ENCODE measurements at places on chromosomes 3 and 15.

- DNase-seq = no peak
Observed at GRCh38 chr3:57029924-57030323, 30.5 kb upstream of the SPATA12 start.

DNA sequence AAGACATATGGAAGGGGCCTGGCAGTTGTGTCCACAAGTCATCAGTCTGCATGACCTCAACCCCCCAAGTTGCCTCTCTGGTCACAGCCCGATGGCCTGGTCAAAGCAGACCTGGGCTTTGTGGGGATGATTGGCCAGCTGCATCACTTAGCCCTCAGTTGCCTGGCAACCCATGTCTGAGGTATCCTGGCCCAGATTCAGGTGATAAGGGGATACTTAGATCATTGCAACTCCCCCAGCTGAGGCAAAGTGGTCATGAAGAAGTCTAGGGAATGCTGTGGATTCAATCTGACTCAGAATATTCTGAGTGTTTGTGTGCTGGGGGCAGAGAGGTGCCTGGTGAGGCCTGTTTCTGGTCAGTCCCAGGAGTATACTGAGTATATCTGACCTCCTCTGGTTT lies 5.0 kb downstream of the GPR156 start:
- DNase-seq = no peak

DNA sequence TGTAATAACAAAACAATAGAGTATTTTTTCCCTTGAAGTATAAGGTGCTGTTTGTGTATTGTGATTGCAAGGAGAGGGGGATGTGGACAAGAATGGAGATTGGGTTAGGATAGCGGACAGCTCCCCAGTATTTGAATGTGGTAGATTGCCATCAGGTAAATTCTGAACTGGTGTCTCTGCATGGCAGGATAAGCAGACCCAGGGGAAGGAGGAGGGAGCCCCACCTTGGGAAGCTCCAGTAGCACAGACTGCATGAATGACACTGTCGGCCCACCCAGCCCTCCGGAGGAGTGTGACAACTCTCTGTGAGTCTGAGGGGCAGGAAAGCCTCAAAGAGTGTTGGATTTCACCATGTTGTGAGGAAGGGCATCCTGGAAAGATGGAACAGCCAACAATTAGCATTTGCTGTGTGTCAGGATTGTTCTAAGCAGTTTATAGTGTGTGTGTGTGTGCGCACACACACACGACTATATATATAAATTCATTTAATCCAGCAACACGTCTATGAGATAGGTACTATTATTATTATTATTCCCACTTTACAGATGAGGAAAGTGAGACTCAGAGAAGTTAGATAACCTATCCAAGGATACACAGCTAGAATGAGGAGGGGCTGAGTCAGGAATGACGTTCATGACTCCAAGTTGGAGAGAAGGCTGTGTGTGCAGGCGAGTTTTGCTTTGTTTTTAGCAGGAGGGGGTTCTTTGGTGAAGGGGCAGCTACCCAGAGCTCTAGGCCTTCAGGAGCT lies 63.4 kb upstream of the LCTL start:
- no peak for DNase-seq

- no peak for DNase-seq
Observed at GRCh38 chr15:79592126-79592525, 160.0 kb downstream of the MINAR1 start.

DNA sequence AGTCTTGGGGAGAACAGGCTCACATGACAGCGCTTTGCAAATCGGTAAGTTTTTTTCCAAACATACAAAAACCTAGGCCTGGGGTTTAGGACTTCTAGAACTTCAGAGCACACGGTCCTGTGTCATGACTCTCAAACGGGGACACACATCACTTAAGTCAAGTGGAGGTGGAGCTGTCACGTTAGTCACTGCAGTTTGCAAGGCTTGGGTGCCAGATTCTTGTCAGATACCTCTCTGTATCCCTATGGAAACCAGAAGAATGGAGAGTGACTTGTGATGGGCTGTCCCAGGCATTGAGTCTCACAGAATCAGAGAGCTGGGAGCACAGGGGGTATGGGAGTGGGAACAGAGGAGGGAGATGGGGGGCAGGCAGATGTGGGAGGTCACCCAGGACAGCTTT lies 64.8 kb downstream of the DUT start:
- no peak for DNase-seq

GRCh38 chr15:95814908-95815307 lies 515.6 kb upstream of the NR2F2 start:
- no peak for DNase-seq

DNA sequence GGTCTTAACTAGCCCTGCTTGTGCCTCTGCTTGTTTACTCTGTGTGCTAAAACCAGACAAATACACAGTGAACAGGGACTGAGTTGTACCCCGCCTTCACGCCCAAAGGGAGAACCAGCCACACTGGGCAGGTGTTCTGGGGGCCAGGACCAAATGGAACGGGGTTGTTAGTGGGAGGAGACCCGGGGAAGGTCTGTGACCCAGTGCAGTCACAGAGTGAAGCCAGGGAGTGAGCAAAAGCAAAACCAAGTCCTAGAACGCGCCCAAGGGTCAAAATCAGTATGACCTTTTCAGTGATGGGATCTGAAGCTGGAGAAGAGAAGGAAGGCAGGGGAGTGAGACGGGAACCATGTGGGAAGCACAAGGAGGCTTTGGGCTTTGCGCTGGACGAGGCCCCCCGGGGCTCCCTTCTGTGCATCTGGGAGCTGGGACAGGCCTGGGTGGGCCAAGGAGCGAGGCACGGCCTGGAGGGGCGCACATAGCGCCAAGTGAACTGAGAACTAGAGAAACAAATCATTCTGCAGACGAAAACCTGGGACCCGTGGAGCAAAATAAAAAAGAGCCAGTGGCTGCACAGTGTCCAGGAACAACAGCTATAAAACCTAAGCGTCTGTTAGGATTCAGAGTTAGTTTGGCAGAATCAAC lies 78.3 kb upstream of the ALDH1A3 start:
- DNase-seq = no peak

- DNase-seq = no peak
Observed at GRCh38 chr3:184982076-184982475, 170.1 kb downstream of the VPS8 start.

- no peak for DNase-seq
Observed at GRCh38 chr15:64742385-64742784, 33.0 kb downstream of the RBPMS2 start.

DNA sequence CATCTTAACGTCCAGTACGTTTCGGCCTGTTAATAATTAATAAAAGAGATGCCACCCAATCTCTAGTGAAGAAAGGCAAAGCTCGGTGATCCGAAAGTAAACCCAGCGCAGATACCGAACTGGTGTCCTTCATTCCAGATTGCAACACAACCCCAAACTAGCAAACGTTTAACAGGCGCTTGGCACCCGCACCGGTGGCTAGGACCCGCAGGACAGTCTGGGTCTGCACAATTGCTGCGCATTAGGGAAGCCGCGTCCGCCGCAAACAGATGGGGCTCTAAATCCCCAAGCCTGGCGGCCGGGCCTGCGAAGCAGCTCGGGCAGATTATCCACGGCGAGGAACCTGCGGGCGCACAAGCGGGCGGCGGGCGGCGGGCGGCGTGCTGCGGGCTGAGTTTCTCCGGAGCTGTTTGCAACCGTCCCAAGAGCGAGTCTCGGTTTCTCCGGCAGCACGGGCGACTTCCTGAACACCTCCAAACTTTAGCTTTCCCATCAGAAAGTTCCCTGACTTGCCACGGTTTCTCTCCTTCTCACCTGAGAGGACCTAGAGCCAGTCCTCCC lies 112.1 kb upstream of the ICE2 start:
- DNase-seq = no peak

GRCh38 chr3:27914199-27914598 lies 192.1 kb upstream of the EOMES start:
- no peak for DNase-seq

DNA sequence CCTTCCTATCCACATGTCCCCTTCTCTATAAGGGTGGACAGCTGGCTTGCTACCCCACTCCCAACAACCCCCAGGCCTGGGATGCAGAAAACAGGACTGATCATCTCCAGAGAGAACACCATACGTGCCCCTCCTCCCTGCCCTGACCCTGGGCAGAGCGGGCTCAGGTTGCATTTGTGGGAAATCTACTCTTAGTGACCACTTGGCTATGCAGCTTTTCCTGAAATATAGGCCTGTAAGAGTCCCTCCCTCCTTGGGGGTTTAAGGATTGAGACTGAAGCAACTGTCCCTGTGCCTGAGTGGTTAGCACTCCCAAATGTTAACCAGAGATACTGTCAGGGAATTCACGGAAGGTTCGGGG lies 11.7 kb downstream of the SH2D7 start:
- no peak for DNase-seq

DNA sequence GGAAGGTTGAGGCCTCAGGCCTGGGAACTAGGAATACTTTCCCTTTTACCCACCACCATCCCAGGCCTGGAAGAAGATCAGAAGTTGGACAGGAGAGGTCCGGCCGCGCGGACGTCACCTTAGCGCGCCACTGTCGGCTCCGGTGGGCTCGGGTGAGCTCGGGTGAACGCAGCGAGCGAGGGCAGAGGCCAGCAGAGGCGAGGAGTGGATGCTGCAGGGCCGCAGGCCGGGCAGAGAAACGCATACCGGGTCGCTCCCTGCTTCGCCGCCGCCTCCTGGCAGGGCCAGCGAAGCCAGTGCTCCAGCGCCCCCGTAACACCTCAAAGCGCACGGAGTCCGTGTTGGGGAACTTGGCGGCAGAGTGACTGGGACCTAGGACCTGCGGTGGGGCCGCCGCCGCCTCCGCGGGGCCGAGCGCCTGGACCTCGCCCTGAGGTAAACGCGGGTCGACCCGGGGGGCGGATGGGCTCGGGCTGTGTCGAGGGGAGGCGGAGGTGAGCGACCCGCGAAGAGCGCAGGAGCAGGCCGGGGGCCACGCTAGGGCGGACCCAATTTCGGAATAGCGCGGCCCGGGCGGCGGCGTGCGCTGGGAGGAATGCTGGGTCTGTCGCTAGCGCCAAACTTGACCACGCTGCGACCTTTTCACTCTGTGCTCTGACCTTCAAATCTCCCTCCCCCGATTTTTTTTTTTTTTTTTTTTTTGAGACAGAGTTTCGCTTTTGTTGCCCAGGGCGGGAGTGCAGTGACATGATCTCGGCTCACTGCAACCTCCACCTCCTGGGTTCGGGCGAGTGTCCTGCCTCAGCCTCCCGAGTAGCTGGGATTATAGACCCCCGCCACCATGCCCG lies 1.6 kb downstream of the CYP11A1 start:
- DNase-seq = no peak

- no peak for DNase-seq
Observed at GRCh38 chr15:39752246-39752645, 30.4 kb downstream of the FSIP1 start.

DNA sequence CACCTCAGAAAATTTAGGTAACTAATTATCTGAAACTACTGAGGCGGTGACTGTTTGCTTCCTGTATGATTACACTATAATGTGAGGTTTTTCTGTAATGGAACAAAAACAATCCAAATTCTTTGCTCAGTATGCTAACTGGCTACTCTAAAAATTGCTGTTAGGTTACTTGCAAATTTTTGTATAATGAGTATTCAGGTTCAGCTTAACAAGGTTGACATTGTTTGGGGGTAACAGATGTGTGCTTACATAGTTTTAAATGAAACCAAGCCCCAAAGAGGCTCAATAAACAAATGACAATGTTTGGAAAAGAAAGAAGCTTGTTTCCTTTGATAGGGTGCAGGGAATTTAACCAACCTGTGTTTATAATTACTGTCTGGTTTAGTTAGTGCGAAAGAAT lies 414.5 kb upstream of the MDFIC2 start:
- no peak for DNase-seq

- DNase-seq = no peak
Observed at GRCh38 chr3:183619624-183620251, 15.7 kb upstream of the KLHL24 start.

DNA sequence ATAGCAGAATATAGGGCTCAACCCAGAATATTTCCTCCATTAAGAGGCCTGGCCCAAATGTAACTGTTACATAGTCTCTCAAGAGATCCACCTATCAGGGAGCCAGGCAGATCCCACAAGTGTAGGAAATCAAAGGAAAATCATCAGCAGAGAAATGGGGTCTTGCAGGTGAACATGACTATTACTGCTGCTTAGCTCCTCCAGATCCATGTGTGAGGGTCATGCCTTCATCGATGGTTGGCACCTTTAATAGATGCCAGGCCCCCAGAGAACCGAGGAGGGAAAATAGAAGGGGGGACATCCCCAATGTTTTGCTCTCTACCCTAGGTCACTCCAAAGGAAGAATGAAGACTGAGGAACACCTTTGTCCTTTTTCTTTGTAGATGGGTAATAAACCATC lies 1029.9 kb upstream of the CADM2 start:
- no peak for DNase-seq

- no peak for DNase-seq
Observed at GRCh38 chr3:196563721-196564225, 4.6 kb downstream of the WDR53 start.

GRCh38 chr3:110758208-110758607 lies 313.4 kb upstream of the NECTIN3 start:
- DNase-seq = no peak

- no peak for DNase-seq
Observed at GRCh38 chr15:31280831-31281216, 45.8 kb upstream of the KLF13 start.

DNA sequence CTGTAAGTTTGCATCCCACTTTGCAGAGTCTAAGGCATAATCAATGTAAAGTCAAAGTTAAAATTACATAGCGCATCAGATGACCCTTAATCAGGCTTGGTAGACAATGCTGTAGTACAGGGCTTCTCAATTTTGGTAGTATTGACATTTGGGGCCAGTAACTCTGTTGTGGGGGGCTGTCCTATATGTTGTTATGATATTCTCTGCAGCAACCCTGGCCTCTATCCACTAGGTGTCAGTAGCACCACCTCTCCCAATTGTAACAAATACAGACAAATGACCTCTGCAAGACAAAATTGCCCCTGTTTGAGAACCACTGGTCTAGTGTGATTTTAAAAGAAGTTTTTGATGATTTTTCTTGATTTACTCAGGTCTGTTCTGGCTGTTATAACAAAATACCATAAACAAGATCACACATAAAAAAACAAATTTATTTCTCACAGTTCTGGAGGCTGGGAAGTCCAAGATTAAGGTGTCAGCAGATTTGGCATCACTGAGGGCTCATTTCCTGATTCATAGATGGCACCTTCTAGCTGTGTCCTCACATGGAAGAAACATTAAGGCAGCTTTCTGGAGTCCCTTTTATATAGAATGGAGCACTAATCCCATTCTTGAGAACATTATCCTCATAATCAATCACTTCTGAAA lies 37.6 kb upstream of the SLC9A9 start:
- peak; percentile 21 for DNase-seq

GRCh38 chr3:154496540-154496939 lies 66.5 kb upstream of the GPR149 start:
- DNase-seq = no peak

- peak; percentile 8 for DNase-seq
Observed at GRCh38 chr3:189041482-189042090, 130.2 kb upstream of the TPRG1 start.

DNA sequence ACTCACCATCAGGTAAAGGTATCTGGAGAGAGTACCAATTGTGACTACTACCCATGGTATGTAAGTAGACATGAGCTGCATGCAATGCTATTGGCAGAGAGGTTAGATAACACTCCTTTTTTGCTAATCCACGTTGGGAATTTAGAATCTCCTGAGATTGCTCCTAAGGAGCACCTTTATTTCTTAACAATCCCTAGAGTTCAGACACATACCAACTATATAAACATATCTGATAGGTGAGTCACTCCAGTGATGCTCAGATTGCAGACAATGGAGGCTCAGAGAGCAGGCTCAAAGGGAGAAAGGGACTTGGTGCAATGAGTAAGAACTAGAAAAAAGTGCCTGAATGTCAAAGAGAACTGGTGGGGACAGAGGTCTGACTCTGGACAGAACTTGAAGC lies 47.0 kb upstream of the LRRFIP2 start:
- DNase-seq = no peak

- no peak for DNase-seq
Observed at GRCh38 chr3:177213801-177214535, 16.7 kb upstream of the TBL1XR1 start.

Data from NCI-H1694 treated with DMSO at 0.1 percent for 48 hours (cell line).